ENCODE measurements at places on chromosomes 1 and 21.

DNA sequence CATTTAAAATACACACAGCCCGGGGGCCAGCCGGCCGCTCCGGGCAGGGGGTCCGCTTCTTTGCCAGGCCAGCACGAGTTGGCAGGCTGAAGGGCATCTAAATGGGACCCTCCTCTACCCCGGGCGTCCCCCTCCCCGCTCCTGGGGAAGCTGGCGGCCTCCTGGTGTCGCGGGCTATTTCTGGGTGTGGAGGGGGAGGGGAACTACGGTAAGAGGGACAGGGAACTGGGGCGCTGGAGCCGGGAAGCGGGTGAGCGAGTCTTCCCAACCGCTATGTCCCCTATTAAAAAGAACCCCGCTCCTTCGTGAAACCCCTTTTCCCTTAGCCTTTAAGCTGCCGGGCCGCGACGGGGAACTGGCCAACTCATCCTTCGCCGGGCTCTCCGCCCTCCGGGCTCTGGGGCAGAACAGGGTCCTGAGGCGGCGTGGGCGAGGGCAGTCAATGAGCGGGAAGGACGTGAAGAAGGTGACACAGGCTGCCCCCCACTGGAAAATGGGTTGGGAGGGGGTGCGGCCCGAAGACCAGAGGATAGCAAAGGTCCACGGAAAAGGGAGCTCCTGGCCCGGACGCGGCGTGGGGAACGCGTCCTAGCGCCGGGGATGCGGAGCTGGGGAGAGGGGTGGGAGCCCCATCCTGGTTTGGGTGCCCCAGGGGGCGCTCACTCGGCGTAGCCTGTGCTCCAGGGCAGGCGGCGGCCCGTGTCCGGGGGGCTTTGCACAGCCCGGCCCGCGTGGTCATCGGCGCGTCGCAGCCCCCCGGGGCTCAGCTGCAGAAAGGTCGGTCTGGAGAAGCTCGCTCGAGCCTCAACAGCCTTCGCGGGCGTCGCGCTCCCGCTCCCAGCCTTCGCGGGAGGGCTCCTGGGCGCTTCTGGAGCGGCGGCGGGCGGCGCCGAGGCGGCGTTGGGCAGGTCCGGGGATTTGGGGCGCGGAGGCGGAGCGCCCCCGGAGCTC lies 544 bp downstream of the PPM1J start:
- peak; percentile 50 for DNase-seq

DNA sequence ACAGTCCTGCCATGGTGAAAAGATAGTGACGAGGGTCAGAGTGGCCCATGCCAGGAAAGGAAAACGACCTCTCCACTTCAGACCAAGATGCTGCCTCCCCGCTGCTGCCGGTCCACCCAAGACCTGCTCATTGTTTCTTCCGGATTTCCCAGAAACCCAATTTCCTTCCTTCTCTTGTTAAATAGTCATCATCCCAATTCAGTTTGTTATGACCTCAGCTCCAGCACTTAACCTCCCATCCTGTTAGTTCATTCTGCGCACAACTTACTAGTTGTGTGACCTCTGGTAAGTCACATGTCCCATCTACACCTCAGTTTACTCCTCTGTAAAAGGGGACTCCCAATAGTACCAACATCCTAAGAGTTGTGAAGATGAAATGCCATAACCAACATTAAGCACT lies 29.9 kb upstream of the PPP1R15B start:
- DNase-seq, result no peak

DNA sequence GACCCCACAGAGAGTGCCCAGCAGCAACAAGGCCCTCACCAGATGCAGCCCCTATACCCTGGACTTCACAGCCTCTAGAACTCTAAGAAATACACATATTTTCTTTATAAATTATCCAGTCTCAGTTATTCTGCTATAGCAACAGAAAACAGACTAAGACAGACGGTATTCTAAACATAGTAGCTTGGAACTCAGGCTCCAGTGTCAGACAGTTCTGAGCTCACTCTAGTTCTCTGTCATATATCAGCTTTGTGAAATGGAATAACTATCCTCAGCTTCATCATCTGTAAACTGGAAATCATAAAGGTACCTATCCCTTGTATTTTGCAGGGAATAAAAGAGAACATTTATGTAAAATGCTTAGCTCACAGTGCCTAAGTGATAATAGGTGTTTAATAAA lies 127.4 kb downstream of the GLUL start:
- no peak for DNase-seq

DNA sequence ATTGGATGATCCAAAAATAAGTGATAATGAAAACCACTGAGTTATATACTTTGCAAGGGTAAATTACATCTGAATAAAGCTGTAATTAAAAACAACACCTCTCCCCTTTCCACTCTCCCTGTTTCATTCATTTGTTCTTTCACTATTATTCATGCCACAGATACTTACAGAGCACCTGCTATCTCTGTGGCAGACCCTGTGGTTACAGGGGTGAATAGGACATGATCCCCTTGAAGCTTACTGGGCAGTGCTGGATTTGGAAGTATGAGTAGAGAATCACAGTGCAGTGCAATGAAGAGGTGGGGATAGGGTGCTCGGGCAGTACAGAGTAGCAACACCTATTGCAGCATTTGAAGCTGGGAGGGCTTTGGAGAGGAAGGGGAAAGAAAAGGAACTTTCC lies 21.7 kb downstream of the ARV1 start:
- DNase-seq, result no peak

DNA sequence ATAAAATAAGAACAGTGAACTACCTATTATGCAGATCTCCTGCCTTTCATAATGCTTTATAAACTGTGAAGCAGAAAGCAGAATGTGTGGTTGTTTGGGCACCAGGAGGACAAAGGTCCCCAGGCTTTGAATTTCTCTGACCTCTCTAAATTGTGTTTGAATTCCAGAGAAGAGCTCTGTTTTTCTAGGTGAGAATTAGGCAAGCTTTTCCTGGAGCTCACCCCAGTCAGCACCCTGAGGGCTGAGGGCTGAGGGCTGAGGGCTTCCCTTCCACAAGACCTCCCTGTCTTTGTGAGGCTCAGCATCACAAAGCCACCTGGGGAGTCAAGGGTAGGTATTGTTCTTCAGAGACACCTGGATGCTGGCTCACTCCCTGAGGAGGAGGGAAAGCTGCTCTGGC lies 45.5 kb upstream of the LRIG2 start:
- DNase-seq, result no peak

GRCh38 chr21:42857216-42857615 lies 22.1 kb downstream of the WDR4 start:
- no peak for DNase-seq

- DNase-seq, result no peak
Observed at GRCh38 chr1:25055324-25055780, 125.3 kb upstream of the RUNX3 start.

GRCh38 chr1:43947874-43948437 lies 1.2 kb downstream of the IPO13 start:
- no peak for DNase-seq

DNA sequence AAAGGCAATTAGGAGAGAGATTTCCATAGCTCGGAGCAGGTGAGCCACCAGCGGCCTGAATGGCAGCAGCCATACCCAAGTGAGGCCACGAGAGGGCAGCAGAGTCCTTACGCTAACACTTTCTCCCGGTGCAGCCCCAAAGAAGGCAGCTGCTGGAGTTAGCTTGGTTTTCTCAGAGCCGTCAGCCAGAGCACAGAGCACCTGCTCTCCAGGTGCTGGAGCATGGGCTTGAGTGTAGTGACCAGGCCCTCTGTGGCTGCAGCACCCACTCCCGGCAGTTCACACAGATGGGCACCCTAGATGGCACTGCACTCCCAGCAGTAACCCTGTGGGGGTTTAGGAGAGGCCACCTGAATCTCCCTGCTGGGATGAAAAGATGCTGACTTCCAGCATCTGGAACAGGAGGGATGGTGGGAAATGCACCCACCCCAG lies 45.8 kb downstream of the TMCC2 start:
- DNase-seq, result peak; percentile 87

Measured in femur (tissue), 1 donor.